ENCODE measurements at places on chromosomes 4 and X.

DNA sequence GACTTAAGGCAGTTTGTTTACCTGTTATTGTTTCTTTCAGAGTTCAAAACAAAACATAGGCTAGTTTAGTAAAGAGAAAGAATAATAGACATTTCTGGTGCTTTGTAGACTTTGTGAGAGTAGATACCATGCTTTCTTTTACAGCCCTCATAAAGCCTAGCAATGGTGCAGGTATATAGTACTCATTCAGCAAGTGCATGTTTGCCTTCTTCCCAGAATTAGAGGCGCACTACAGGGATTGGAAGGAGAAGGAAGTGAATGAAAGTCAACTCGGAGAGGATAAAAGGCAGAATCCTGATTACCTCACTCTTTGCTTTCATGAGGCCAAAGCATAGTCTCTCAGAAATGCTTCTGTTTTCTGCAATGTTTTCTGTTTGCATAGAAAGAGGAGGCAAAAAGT lies 43.1 kb upstream of the FHDC1 start:
- no peak for DNase-seq

DNA sequence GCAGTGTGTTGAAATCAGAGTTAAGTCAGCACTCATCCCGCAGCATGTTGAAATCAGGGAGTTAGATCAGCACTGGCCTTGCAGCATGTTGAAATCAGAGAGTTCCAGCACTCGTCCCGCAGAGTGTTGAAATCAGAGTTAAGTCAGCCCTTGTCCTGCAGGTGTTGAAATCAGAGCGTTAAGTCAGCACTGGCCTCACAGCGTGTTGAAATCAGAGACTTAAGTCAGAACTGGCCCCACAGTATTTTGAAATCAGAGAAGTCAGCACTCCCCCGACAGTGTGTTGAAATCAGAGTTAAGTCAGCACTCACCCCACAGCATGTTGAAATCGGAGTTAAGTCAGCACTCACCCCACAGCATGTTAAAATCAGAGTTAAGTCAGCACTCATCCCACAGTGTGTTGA lies 10.9 kb upstream of the UVSSA start:
- no peak for DNase-seq

- no peak for DNase-seq
These were observed 112.4 kb upstream of the CXCL13 start for GRCh38 chr4:77493120-77493752.

GRCh38 chr4:174467107-174467506 lies 55.2 kb downstream of the HPGD start:
- no peak for DNase-seq

GRCh38 chr4:61294936-61295335 lies 94.8 kb downstream of the ADGRL3 start:
- no peak for DNase-seq

GRCh38 chr4:11704186-11704830 lies 275.6 kb upstream of the HS3ST1 start:
- no peak for DNase-seq

- no peak for DNase-seq
These were observed 38.7 kb upstream of the OTUD4 start for GRCh38 chr4:145219090-145219489.

- no peak for DNase-seq
These were observed 314.8 kb downstream of the IQCM start for GRCh38 chr4:149500806-149501205.

GRCh38 chrX:135581496-135581895 lies 61.0 kb downstream of the INTS6L start:
- DNase-seq = no peak

DNA sequence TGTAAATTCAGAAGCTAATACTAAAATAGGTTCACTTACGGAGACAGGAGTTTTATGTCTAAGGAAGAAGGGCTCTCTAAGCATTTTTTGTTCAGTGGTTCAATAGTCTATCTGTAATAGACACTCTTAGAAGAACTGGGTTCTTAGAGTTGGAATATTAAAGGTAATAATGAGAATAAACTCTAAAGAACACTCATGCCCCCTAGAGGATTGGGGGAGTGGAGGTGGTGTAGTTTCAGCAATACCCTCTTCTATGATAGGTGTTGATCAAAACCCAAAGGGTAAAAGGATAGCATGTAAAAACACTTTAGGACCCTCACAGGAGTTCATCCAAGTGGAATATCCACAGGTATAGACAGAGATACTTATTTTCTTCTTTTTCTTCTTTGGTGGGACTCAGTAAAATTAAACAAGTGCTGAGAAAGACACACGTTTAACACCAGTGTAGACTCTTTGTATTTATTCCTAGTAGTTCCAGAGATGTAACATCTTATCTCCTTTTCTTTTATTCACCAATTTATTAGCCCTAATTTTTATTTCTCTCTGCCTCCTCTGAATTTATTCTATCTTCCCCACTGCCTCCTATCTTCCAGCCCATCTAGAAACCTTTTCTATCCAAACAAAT lies 25.7 kb upstream of the MND1 start:
- no peak for DNase-seq

DNA sequence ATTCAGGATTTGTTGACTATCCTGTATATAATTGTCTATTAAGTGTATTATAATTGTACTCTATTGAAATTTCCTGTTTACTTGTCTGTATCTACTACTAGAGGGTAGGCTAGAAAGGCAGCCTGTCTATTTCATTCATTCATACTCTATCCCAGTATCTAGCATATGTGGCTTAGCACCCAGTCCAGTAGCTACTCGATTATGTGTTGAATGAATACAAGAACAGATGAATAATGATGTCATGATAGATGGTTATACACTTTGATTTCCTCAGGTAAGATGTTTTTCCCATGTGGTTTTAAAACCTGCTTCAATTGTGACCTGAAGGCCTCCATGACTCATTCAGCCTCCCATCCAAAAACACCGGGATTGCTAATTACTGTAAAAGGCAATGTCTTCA lies 68.0 kb downstream of the IL21 start:
- no peak for DNase-seq

- no peak for DNase-seq
These were observed 648.8 kb downstream of the IQCM start for GRCh38 chr4:149166876-149167275.

GRCh38 chrX:134365904-134366303 lies 94.1 kb upstream of the HPRT1 start:
- DNase-seq = no peak

DNA sequence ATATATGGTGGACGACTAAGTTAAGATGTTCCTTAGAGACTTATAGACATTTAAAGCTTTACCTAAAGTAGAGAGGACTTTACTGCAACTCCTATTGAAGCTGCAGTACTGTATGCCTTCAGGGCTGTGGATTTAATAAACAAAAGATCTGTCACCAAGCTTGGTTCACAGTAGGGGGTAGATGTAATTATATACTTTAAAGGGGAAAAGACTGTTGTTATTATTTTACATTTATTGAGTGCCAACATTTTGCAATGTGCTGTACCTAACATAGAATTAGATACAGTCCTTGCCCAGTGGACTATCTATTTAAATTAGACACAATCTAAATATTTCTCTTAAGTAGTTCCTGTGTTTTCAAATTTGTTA lies 67.2 kb downstream of the SLIT2 start:
- no peak for DNase-seq

GRCh38 chr4:149993030-149993429 lies 85.2 kb upstream of the DCLK2 start:
- no peak for DNase-seq

- DNase-seq = no peak
These were observed 692 bp upstream of the SLC9A7 start for GRCh38 chrX:46759645-46759974.

GRCh38 chrX:114903618-114904017 lies 113.8 kb downstream of the IL13RA2 start:
- DNase-seq = no peak

DNA sequence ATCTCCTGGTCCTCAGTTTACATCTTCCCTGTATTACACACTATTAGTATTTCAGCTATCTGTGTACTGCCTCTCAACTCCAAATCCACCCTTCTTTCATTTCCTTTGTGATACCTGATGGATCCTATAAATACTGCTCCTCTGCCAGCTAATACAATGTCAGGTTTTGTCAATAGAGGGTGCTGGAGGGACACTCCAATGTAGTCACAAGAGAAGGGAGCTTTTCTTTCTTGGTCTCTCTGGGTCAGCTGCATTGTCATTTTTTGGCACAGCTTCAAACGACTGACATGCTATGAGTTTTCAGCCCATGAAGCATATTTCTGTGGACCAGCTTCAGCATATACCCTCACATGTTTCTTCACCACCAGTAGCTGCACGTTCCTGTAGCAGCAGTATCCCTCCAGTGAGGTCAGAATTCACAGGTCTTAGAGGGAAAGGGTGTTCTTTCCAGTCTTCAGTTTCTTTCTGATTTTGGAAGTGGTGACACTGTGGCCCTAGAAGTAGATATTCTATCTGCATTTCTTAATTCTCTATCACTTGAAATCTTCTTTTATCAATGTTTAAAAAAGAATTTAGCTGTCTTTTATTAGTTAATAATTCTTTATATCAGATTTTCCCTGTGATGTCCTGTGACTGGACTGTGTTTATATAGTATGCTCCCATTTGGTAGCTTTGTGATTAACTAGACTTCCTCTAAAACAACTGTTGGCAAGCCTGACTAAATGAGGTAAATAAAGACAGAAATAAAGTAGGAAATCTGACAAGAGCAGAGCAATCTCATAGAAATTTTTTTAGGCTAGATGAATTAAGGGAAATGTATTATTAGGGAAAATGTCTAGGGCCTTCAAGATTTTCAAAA lies 60.6 kb downstream of the GABRA2 start:
- no peak for DNase-seq
